Mucosa of descending colon (tissue), 3 donors: ENCODE measurements at places on chromosomes 3 and 15. TPM values are rescaled to one million over a fixed set of nuclear protein-coding genes. Genes with fewer than 3 reads are reported as not detected.

The RPP25 gene
- total RNA-seq, result 12.3 TPM

GRCh38 chr3:173912126-173912525, 514.6 kb downstream of the NLGN1 start:
- DNase-seq, result no peak

The ALPK3 gene
- 1.3 TPM for total RNA-seq

DNA sequence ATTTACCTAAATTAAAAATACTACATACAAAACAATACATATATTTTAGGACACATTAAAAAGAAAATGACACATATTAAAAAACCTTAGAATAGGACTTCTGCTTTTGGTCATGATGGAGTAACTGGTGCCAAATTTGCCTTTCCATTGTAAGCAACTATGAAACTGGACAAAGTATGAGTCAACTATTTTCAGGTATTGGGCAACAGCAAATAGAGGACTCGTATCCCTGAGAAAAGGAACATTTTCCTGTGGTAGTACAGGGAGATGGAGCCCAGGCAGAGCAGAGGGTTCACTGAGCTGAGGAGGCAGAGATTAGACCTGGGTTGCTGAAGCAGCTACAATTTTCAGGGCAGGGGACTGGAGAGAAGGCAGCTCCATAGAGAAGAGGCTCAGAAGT, 14.7 kb downstream of the CCR1 start:
- DNase-seq, result no peak

DNA sequence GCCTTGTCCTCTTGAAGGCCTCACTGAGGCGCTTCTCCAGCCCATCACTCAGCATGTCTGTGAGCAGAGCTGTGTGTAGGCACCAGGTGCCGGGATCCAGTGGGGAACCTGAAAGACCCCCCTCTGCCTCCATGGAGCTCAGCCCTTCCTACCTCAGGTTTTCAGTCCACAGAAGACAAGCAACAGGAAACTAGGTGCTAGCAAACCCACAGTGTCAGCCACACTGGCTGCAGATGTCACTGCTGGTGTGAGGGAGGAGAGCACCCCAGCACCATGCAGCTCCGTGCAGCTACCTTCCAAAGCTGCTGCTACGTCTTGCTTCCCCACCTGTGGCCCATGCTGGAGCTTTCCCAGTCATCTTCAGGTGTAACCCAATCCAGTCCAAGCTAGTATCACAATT, 17.9 kb downstream of the PSTPIP1 start:
- DNase-seq, result peak; percentile 59
